Esophagus muscularis mucosa (tissue), 4 donors: ENCODE measurements at places on chromosomes 7 and 10. TPM values are rescaled to one million over a fixed set of nuclear protein-coding genes. Genes with fewer than 3 reads are reported as not detected.

DNA sequence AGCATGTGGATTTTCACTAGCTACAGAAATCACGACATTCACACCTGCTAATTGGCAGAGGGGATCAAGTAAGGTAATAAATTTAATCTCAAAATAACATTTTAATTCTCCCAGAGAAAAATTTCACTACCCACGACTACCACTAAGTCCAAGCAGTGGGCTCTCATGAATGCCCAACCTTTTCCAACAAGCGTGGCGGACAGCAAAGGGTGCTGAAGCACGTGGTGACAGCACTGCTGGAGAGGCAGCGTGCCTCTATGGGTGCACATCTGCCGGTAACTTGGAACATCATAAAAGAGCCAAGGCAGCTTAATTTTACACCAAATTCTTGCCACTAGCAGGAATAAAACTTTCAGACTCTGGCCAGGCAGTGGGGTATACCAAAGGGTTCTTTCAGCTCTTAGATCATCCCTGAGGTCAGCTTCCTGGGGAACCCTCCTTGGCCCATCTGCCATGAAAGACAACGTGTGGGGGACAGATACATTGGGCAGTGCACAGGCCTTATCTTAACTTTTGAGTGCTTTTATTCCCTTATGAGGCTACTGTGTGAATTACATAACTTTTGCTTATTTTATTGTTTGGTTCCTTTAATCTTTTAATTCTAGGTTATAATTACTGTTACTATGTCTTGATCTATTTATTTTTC lies 206.7 kb upstream of the KCTD7 start:
- DNase-seq, result no peak
- H3K4me1 ChIP-seq, result no peaks in the 10 kb centered on the region
- no peak overlapping the region for H3K4me3 ChIP-seq
- no peak overlapping the region for H3K27ac ChIP-seq

DNA sequence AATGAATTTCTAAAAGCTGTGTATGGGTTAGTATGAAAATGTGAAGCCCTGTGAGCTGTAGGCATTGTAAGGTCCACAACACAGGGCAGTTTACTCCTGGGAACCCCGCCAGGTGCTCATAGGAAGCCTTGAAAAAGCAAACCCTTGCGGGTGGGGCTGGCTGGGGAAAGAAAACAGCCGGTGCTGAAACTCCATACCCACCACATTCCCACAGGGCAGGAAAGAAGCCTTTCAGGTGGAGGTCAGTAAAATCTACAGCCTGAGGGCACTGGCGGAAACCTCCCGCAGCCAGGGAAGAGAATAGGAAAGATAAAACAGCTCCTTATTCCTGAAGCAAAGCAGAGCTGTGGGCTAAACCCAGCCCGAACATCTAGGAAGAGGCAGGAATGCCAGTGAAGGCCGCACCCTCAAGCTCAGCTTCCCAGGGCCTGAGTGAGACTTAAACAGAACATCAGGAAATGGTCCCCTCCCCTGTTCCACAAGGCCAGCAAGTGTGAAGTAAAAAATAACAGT lies 34.7 kb downstream of the PODXL start:
- no peaks in the 10 kb centered on the region for H3K27me3 ChIP-seq
- H3K4me1 ChIP-seq, result peaks cover 14% of the 10 kb centered on the region
- H3K27ac ChIP-seq, result peak overlapping the region; percentile 47
- DNase-seq, result no peak
- no peaks in the 10 kb centered on the region for H3K36me3 ChIP-seq

PCLO gene
- 2.6 TPM for total RNA-seq

DNA sequence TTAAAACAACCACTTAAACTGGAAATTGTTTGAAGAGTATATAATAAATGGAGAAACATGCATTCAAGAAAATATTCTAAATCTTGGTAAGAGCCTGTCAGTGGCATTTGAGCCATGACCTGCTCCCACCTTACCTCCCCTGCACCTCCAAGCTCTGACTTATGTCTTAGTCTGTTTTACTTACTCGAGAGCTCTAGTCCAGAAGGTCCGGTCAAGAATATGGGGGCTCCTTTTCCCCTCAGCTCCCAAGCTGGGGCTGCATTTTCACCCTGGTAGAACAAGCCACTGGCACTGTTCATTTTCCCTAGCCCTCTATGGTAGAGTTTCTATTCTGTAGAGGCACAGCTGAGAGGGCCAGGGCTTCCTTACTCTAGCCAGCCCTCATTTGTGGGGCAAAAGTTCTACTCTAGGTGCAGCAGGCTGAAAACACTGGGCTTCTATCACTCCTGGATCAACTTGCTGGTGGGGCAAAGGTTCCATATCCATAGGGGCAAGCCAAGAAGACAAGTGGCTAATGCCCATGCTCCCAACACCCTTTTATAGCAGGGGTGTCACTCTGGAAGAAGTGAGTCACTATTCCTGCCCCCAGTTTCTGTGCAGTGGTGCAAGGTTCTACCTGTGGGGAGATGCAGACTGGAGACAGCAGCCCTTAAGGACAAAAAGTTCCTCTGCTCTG lies 40.6 kb downstream of the ZNF438 start:
- H3K4me3 ChIP-seq, result no peak overlapping the region
- H3K36me3 ChIP-seq, result no peaks in the 10 kb centered on the region
- H3K4me1 ChIP-seq, result peaks cover 23% of the 10 kb centered on the region
- no peaks in the 10 kb centered on the region for H3K27me3 ChIP-seq
- DNase-seq, result no peak

DNA sequence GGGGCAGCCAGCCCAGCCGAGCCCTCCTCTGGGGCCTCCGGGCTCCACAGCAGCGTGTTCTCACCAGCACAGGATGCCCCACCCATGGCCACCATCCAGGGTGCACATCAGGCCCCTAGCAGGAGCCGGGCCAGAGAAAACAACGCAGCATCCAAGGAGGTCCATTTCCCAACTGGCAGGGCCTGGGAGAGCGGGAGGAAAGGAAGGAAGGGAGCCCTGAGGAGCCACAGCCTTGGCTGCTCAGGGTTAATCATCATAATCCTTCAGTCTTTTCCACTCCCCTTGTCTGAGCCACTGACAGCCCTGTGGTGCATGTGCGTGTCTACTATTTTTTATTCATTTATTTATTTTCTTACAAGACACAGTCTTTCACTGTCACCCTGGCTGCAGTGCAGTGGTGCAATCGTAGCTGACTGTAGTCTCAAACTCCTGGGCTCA lies 3.6 kb downstream of the PLAC9 start:
- no peak for DNase-seq
- peak overlapping the region; percentile 14 for H3K4me3 ChIP-seq
- H3K27me3 ChIP-seq, result peaks cover 21% of the 10 kb centered on the region
